ENCODE measurements at places on chromosomes 5 and 9. TPM values are rescaled to one million over a fixed set of nuclear protein-coding genes. Genes with fewer than 3 reads are reported as not detected.

DNA sequence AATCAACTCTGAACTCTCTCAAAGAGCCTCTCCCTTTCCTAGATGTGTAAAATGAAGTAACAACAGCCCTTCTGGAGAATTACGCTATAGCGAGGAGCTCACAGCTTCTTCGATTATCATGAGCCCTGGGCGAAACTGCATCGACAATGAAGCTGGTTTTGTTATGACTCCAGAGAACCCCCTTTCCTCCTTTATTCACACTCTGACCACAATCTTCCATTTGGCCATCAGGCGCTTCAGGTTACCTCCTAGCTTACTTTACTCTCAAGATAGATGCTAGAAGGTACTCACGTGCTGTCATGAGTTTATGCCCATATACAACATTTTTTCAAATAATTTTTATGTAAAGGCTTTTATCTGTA, 362.7 kb upstream of the RFX3 start:
- DNase-seq: no peak

DNA sequence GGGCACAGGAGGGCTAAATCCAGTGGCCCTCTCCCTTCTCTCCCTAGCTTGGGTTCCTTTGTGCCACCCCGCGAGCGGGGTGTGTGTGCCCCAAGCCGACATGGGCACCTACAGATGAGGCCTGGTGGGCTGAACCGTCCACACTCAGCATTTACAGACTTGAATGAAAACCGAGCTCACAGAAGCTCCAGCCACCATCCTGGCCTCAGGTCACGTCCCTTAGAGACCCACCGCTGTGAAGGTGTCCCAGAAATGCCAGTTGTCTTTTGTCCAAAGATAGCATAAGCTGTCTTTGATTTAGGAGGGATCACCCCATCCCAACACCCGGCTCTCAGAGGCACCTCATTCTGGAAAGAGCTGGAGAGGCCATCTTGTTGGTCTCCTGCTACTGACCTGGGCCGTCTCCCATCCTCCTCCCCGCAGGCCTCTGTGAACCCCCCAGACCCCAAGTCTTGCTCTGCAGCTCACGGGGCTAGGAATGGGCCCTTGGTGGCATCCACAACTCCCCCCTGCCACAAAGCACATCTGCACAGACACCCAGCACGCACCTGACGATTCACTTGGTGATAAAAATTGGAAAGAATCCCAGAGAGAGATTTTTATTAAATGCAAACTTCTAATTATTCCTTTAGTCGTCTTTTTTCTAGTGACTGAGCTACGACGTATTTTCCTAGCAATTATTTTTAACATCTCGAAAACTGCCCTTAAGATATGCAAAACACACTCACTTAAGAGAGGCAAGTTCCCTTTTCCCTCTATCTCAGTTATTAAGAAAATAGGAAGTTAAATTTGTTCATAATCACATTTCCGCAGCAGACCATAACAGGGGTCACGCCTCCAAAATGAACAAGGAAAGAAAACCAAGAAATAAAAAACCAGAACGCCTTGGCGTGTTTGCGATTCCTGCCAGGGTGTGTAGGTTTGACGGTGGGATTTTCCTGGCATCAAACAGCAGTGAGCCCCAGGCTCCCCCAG, 80.5 kb upstream of the LMX1B start:
- no peak for DNase-seq

The NUDCD2 gene
- total RNA-seq: 30.4 TPM

DNA sequence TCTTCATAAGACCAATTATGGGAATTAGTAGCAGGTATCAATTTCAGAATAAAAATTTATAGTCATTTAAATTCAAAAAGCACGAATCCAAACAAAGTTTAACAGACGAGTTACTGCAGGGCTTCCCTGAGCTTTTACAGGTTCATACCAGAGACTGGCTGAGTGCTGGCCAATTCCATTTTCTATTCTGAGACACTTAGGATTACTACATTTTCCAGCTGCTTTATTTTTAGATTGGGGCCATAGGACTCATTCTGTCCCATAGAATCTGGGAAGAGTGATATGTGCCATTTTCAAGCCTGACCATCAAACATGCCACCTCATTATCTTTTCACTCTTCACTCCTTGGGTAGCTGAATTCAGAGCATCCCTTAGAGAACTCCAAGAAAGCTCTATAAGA, 410.7 kb downstream of the DNAH5 start:
- DNase-seq: no peak

The MARVELD2 gene
- 62.5 TPM for total RNA-seq

Measured in type B pancreatic cell (in vitro differentiated cells).